Ascending aorta (tissue), 2 donors: ENCODE measurements at places on chromosomes 3 and 15.
A peak's percentile ranks its signal among the peaks of the same experiment; 100 is the strongest.

DNA sequence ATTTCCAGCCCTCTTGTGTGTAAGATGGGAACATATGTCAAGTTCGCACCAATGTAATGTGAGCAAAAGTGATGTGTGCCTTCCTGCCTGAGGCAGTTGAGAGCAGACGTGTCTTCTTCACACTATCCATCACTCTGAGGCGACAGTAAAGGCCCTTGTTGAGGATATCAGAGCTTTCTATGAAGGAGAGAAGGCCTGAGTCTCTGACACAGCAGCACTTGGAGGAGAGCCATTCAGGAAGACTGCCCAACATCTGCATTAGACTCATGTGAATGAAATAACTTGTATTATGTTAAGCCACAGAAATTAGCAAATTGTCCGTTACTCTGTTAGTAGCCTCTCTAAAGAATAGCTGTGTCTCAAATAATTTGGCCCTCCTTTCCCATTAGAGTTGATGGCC is 108.8 kb upstream of the CCDC54 start:
- DNase-seq: no peak

DNA sequence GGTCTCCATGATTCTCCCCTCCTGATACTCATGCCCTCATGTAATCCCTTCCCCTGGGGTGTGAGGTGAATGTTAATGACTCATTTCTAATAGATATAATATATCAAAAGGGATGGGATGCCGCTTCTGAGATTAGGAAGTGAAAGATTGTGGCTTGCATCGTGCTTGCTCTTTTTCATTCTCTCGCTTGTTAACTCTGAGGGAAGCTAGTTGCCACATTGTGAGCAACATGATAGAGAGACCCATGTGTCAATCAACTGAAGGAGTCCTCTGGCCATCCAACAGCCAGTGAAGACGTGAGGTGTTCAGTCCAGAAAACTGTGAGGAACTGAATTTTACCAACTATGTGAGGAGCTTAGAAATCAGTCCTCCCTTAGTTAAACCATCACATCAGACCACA is 28.9 kb upstream of the DRD3 start:
- DNase-seq: no peak

DNA sequence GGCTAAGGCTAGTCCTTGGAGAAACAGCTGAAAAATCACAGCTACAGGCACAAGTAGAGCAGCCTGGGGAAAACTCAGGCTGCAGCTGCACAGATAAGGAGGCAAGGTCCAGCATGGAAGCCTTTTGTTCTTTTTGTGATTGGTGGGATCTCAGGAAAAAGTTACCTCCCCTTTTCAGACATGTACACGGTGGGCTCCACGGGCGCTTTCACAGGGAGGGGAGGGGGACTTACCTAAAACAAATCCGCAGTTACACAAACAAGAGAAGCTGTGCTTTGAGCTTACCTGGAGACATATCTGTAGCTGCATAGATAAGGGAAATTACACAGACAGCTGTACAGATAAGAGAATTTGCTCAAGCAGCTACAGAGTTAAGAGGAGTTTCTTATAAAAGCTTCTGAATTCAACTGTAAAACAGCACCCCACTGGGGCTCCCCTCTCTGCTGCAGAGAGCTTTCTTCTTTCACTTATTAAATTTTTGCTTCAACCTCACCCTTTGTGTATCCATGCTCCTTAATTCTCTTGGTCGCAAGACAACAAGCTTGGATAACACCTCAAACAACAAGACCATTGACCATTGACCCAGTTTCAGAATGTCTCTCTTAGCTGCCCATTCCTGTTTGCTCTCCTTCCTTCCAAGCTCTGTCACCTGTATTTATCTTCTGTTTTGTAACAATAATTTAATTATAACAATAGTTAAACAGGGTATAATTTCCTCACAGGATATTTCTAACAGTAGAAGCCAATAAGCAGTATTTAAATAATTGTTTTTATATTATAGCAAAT is 10.9 kb upstream of the CD200 start:
- DNase-seq: no peak

DNA sequence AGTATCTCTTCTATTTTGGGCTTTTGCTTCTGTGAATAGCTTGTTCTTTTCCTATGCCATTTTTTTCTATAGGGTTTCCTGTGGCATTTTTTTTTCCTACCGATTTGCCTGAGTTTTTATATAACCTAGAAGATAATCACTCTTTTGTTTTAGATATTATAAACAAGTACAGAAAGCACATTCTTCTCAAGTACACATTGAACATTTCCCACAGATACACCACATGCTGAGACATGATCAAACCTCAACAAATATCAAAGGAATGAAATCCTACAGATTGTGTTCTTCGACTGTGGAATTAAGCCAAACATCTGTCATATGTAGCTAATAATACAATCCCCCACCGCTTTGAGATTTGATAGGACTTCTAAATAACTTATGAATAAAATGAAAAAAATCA is 9.1 kb upstream of the FEM1B start:
- DNase-seq: no peak

DNA sequence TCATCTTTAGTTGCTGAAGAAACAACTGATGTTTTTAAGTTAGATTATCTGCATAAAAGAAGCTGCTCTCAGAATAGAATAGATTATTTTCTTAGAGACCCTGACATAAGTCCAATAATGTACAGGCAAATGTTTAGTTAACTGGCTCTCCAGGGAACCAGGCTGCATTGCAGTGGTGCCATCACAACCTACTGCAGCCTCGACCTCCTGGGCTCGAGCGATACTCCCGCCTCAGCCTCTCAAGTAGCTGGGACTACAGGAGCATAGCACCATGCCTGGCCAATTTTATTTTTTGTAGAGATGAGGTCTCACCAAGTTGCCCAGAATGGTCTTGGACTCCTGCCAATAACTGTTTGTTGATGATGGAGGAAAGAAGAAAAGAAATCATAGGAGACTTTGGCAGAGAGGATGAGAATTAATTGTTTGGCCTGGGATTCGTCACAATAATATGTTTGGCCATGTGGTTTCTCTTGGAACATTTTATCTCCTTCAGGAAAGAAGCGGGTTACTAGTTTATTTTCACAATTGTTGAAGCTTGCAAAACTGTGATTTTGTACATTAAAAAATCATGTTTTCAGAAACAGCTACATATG is 429.2 kb downstream of the CADM2 start:
- DNase-seq: no peak

DNA sequence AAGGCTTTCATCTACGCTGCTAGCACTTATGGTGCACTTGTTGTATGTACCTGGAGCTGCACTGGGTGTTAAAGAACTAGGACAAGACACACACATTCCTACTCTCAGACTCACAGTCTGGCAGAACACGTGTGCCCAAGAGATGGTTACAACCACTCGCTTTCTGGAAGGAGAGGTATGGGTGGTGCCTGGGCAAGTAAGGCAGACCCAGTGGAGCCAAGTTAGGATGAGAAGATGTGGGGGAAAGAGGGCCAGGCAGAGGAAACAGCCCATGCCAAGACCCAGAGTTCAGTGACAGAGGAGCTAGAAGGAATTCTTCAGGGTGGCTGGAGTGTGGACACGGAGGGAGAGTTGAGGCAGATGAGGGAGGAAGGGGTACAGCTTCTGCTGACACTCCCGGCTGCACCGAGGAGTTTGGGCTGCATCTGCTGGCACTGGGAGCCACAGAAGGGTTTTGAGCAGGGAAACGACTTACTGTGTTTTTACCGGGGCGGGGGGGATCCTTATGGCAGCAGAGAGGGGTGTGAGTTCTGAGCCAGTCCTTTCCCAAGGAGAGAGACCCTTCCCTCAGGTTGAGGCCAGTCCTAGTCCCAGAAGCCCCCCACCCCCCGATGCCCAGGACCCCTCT is 59.0 kb downstream of the GRIP2 start:
- DNase-seq: no peak

DNA sequence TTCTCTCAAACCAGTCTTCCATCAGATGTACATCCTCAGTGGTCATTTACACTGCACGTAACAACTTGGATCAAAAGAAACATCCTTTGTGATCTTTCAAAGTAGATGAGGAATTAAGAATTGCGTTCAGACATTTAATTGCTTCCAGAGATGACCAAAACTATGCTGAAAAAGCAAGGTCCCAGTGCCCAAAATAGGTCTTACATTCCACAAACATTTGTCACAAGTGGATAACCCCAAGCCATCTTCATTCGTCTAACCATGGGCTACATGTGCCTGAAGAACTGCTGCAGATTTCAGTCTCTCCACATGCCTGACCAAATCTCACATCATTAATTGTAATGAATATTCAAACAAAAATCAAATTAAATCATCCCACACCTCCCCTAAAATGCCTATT is 273.6 kb downstream of the SHOX2 start:
- DNase-seq: no peak

- DNase-seq: peak; percentile 64
Observed at GRCh38 chr3:160196511-160197104, 28.6 kb upstream of the C3orf80 start.

DNA sequence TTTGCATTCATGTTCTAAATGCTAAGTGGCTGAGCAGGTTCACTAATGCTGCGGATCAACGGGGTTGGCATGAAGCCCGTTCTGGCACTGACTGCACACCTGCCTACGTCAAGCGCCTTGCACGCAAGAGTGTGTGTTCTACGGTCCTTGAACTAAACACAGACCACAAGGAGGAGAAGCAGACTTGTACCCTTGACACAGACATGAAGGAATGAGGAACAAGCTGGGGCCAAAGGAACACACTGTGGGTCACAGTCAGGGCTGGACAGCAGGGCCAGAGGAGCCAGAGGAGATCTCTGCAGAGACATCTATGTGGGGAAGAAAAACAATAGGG is 48.0 kb upstream of the LDHAL6B start:
- no peak for DNase-seq

- no peak for DNase-seq
Observed at GRCh38 chr3:66237552-66237951, 16.8 kb downstream of the SLC25A26 start.

DNA sequence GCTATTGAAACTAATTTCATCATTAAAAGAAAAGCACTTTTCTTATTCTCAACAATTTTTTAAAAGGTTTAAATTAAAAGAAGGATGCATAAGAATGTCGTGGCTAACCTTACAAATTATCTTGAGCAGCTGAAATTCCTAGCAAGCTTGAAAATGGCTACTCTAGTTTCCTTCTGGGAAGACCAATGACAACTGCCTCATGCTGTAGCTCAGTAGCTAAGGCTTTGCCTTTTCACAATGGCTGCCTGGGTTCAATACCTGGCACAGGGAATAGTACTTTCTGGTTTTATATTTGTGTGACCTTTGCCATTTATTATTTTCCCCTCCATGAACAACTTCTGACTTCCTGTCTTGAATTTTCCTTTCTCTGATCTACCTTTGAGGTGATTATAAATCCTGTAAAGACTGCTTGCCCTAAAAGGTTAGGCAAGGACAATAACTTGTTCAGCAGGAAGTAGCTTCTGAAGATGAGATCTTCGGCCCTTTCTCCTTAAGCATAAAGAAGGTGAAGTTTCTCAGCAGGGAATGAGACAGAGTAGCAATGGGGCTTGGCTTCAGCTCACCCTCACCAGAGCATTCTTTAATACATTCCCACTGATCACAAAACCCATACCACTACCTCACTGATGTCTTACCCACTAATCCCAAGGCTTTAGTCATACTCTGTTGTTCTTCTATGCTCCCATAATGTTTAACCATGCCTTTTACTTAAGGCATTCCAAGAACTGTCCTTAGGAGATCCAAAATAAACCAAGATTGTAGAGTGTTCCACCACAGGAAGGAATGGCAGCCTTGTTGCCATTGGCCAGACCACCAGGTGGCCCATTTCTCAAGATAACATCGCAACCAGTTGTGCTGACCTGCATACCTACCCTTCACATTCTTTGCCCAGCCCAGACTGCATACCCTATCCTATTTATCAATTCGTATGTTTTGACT is 276.8 kb downstream of the ULK4 start:
- DNase-seq: no peak

- DNase-seq: peak; percentile 79
Observed at GRCh38 chr3:196712514-196713413, 587 bp downstream of the PIGX start.

DNA sequence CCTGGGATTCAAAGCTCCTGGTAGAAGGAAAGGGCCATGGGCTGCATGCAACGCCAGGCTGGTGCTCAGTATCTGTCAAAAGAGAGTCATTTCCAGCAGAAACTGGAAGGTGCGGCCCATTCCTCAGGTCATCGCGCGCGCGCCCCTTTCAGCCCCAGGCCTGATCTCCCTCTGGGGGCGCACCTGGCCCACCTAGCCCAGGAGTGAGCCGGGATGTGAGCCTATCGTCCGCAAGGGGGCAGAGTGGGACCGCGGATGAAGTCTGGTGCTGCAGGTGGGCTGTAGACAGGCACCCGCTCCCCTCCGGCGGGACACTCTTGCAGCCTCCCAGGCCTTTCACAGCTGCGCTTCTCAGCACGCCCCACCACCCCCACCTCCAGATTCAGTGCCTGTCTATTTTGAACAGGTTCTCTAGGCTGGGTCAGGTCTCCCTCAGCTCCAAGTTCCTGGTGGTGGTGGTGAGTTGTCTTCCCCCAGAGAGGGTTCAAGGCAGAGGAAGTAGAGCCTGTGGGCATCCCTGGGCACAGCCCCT is 5.8 kb upstream of the RPL29 start:
- no peak for DNase-seq

DNA sequence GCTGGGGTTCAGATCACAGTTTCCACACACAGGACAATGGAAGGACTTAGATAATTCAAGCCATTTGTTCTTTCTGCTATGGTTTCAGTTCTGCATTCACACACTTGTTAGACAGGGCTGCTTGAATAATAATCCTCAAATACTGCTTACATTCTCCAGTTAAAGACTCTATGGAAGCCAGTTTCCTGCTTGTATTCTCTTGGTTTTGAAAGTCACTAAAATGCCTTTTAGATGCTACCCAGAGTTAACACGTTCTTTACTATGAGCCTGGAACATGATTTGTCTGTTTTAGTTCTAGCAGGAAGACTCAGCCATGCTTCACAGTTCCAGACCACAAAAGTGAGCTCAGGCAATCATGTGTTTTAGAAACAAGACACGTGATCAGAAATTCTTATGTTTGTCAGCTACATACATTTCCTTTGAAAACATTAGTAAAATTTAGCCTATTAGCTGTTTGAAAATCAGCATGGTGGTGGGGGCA is 152.4 kb downstream of the LEKR1 start:
- no peak for DNase-seq

GRCh38 chr15:63387748-63388493 is 6.3 kb upstream of the CA12 start:
- no peak for DNase-seq
